RPMI8226 (cell line): ENCODE measurements at places on chromosomes 5 and 9.

- no peak for DNase-seq
Observed at GRCh38 chr5:80919678-80920196, 40.4 kb upstream of the RASGRF2 start.

DNA sequence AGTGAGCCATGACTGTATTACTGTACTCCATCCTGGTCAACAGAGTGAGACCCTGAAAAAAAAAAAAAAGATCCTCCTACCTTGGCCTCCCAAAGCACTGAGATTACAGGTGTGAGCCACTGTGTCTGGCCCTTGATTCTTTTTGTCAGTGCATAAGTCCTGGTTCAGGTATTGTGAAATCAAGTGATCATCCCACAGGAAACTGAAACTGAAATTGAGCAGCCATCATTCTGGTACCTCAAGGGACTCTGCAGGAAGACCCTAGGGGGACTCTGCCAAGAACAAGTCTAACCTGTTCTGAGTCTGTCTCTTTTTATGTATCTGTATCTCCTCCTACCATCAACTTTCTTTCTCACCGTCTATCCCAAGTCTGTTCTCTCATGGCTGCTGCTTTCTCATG lies 1.9 kb upstream of the DCAF10 start:
- no peak for DNase-seq

GRCh38 chr5:147332658-147333057 lies 97.8 kb downstream of the STK32A start:
- DNase-seq: no peak

DNA sequence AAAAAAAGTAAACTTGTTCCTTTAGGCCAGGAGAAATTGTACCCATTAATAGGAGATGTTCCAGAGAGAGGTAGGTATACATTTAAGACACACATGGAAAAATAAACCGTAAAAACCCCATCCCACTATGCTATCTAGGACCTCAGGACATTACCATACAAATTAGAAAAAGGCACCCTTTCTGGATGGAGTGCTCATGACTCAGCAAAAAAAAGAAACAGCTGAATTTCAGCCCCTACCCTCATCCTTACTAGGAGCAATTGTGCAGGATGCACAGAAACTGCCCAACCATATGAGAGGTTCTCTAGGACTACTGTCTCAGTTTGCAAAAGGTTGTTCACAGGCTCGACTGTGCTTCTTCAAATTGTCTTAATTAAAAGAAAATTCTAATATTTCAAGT lies 368.2 kb downstream of the HINT1 start:
- DNase-seq: no peak

DNA sequence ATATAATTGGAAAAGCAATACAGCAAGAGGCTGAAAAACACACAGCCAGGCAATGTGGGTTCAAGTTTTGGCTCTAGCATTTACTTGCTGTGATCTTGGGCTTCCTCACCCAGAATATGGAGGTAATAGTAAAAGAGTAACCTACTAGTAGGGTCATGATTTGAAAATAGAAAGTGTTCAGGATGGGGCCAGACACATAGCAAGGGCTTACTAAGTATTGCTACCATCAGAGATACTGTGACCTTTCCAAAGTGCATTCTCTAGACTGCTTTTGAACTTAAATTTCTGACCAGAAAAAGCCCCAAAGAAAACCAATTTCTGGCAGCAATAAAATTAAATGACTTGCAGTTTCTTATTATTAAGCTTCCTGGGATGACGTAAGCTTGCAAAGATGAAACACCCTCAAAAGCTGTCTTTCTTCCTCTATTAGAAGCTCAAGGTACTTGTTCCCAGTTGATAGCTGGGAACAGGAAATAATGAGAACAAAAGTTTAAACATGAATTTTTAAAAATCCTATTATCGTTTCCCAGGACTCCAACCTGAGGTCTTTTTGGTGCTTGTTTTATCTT lies 20.3 kb downstream of the SLC45A2 start:
- no peak for DNase-seq

DNA sequence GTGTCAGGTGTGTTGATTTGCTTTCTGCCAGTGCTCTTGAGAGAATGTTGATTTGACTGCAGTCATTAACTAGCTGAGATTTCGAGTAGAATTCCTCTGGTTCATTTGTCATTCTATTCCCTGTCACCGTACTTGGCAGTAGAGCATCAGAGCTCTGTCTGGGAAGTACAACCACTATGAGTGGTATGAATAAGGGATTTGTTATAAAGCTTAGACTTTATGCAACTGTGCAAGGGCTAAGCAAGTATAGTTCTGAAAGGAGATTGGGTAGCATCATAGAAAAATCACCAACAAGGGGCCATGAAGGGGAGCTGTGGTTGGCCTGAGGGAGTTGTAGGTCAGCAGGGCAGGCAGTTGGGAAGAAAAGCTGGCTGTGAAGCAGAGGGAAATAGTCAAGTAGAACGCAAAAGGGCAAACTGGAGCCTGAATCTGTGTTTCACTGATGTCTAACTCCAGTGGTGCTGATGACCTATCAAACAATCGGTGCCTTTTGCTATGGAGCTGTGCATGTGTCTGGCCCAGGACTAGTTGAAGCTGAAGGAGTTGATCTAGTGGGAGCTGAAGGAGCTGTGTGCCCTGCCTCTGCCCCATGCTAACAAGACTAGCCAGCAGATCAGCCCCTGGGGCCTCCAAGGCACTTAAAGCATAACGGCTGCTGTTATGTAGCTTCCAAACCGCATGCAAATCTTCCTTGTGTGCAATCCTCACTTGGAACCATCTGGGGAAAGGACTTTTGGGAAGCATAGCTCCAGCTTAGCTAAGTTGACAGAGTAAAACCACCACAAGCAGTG lies 110.0 kb downstream of the SLC28A3 start:
- no peak for DNase-seq

GRCh38 chr9:89606049-89606623 lies 1.3 kb downstream of the GADD45G start:
- peak; percentile 64 for DNase-seq

GRCh38 chr5:178218237-178218776 lies 14.0 kb downstream of the HNRNPAB start:
- DNase-seq: no peak

GRCh38 chr9:127966416-127967150 lies 14.2 kb downstream of the EEIG1 start:
- DNase-seq: peak; percentile 41

DNA sequence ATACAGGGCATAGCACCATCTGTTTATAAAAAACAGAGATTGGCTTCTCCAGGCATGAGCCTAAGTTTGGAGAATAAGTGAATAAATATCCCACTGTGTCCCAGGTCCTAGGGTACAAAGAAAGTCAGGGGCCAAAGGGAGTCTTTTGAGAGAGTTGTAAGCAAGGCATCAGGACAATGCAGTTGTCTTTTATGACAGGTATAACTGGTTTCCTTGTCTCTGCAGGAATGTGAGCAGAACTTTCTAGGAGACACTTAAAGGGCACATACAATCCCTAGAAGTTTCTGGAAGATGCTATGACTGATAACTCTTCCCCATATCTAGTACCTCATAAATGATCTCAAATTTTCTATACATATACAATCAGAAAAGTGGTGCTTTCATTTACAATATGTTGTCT lies 245.6 kb upstream of the RGMB start:
- DNase-seq: no peak

DNA sequence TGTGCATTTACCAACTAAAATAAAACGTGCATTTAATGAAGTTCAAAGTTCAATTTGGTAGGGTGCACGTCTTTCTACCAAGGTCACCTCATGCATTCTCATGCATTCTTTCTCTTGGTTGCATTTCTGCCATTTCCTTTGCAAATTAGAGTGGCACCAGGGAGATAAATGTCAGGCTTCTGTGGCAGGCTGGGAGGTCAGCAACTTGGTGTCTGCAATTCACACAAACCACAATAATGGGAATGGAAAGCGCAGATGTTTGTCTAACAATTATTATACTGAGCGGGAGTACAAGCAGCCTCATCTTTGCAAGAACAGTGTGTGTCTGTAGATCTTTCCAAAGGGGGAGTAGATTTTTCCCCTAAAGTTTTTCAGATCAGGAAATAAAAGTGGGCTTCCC lies 411.7 kb downstream of the DMRT2 start:
- DNase-seq: no peak

DNA sequence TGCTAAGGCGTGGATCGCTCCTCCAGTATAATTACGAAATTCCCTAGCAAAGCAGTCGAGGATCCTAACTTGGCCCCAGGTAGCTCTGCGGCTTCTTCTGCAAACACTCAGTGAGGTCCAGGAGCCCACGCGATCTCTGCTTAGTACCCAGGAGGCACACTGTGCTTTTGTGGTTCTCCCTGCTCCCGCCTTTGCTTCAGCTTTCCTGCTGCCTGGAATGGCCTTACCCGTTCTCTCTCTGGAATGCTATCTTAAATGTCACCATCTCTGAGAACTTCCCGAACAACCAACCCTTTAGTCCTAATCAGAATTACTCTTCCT lies 639 bp downstream of the INVS start:
- peak; percentile 15 for DNase-seq

- no peak for DNase-seq
Observed at GRCh38 chr9:3205421-3206095, 320.2 kb downstream of the RFX3 start.

- DNase-seq: no peak
Observed at GRCh38 chr5:179803651-179804554, 2.8 kb downstream of the MGAT4B start.

DNA sequence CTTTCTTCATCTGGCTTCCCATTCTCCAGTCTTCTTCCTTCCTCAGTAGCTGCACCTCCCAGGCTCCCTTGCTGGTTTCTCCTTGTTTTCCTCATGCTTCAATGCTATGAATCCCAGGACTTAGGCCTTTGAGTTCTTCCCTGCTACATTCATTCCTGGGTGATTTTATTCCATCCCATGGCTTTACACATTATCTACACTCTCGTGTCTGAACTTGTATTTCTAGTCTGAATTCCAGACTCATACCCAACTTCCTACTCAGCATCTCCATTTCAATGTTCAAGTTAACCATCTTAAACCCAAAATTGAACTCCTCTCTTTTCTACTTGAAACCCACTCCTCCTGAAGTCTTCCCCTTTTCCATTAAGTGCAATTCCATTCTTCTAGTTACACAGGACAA lies 20.0 kb downstream of the SLC24A2 start:
- DNase-seq: no peak

- no peak for DNase-seq
Observed at GRCh38 chr5:55601204-55601618, 66.4 kb upstream of the PLPP1 start.

DNA sequence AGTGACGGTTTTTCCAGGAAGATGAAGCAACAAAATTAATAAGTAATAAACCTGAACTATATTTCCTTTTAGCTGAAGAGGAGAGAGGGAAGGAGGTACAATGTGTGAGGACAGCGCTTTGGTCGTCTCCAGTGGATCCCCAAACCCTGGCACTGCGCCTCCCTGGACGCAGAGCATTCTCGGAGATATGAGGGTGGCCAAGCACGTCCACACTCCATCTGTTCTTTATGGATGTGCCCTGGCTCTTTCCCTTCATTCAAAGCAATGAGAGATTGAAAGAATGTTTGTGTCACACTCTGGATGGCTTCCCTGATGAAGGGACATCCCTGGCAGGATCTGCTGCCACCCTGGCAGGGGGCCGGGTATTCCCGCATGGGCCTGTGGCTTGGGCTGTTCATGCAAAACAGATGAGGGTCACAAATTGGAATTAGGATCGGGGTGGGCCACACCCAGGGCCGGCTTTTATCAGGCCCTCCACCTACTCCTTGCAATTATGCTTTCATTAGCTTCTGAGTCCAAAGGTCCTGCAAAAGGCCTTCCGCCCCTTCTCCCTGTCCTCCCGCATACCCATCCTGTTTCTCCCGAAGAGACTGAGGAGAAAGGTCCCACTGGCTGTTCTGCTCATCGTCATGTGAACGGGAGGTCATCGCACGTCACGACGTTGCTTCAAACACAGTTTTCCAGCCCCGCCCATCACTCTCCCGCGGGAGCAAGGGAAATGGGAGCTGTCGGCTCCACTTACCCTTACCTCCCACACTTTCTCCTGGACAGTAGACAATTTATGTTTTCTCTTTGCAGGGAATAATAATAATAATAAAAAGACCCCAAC lies 286.1 kb upstream of the IRX4 start:
- no peak for DNase-seq

DNA sequence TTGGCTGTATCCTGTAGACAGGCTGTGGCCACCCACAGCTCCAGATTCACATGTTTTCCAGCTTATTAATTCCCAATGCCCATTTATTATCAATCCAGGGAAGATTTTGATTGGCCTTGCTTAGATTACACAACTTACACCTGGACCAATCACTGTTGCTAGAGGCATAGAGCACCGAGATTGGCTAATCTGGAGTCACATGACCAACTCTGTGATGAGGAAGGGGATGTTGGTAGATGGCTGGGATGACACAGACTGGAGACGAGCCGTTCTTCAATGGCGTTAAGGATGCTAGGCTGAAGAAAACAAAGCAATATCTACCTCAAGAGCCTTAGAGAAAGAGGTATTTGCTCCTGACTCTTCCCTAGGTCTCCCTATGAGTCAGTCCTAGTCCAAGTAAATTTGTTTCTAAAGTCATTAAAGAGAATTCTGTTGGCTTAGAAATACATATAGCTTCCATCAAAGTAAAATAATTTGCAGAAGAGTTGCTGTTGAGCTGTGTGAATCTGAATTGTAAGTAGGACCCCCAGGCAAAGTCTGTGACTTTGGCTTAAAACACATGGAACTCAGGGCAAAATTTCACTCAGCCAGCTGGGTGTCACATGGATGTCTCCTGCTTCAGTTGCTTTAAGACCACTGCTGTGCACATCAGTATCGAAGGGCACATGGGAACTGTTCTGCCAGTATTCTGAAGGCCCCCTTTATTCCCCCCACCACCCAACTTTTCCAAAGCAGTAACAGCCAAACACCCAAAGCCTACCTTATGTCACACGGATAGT lies 326.4 kb upstream of the KLF4 start:
- DNase-seq: no peak

DNA sequence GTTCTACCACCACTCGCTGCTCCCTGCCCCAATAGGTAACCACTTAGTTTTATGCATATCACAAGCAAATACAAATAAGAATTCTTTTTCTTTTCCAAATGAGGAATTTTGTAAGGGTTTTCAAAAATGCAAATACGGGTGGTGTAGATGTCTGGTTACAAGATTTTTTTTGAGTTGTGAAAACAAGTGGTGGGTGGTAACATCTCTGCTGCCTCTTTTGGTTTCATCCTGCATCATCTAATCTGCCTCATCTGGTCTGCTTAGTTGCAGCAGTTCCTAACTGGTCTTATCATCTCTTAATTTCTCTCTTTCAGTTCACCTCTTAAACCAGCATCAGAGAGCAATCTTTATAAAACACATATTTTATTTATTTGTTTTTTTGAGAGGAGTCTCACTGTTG lies 5.3 kb downstream of the NFX1 start:
- no peak for DNase-seq

DNA sequence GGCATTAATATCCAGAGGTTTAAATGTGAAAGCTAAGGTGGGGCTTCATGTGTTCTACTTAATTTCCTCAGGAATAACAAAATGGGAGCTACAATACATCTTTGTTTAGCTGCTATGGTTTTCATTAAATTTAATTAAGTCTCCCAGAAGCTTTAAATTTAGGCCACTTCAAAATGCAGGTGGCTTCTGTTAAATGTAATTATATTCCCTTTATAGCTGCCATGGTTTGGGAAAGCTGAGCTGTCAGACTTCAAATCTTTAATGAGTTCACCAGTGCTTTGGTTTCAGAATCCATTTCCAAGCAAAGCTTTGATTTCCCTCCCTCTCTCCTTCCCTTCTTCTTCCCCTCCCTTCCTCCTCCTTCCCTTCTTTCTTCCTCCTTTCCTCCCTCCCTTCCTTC lies 58.4 kb upstream of the FAM170A start:
- DNase-seq: no peak

GRCh38 chr9:88747768-88748167 lies 212.8 kb downstream of the NXNL2 start:
- no peak for DNase-seq

GRCh38 chr5:152987131-152987530 lies 503.3 kb upstream of the GRIA1 start:
- DNase-seq: no peak

- DNase-seq: peak; percentile 73
Observed at GRCh38 chr9:103397868-103398600, 402.9 kb downstream of the CYLC2 start.
